HL-60 (cell line): ENCODE measurements at places on chromosomes 11 and 22.
A peak's percentile ranks its signal among the peaks of the same experiment; 100 is the strongest.

GRCh38 chr11:2951231-2952110, 22.3 kb upstream of the PHLDA2 start:
- no peak for DNase-seq

GRCh38 chr11:65571420-65571819, 918 bp upstream of the FAM89B start:
- no peak for DNase-seq

GRCh38 chr22:48492366-48493320, 1335.0 kb downstream of the BRD1 start:
- peak; percentile 57 for DNase-seq

- DNase-seq: no peak
These were observed 15.5 kb downstream of the MUC15 start for GRCh38 chr11:26556582-26556981.

DNA sequence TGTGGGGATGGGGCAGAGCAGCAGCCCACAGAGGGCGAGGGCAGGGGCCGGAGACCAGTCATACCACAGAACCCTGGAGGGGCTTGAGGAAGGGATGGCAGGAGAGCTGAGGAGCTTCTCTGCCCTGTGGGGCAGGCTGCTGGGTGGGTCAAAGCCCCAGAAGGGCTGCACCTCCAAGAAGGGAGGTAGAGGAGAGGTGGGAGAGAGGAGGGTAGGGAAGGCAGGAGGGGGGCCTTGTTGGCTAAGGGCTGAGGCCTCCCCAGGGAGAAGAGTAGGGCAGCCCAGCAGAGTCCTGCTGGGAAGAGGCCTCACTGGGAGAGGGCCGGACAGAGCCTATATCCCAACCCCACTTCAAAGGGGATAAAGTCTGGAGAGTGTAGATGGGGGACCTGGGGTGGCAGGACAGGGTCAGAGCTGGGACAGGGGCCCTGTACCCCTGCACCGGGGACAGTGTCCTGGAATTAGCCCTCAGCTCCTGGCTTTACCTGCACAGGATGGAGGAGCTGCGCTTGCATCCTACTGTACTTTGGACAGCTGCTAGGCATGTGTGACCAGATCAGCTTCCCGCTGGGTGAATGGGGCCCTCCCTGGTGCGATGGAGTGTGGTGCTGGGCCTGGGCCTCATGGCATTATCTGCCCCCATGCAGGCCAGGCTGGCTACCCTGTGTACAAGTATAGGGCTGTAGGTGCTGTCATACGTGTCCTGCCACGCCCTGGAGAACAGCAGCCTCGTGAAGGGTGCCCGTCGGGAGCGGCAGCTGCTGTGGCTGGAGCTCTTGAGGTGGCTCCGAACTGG, 7.3 kb downstream of the DGCR6L start:
- no peak for DNase-seq

- DNase-seq: no peak
These were observed 9.5 kb downstream of the DRICH1 start for GRCh38 chr22:23622634-23623033.

GRCh38 chr11:10432493-10432892, 22.6 kb upstream of the AMPD3 start:
- DNase-seq: no peak

DNA sequence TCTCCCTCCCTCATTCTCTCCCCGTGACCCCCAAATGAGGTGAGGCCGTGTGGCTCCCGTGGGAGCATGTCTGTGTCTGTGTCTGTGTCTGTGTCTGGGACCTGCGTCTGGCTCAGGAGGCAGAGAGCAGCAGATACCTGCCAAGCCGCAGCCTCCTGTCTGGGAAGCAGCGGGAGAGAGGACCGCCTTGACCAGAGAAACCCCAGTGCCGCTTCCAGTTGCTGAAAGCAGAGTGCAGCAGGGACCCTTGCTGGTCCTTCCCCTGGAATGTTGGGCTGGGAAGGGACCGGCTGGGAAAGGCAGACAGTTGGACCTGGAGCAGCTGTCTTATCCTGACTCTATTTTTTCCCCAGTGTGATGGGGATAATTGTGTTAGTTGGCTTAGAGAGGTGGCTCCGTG, 525 bp downstream of the CSDC2 start:
- DNase-seq: no peak

DNA sequence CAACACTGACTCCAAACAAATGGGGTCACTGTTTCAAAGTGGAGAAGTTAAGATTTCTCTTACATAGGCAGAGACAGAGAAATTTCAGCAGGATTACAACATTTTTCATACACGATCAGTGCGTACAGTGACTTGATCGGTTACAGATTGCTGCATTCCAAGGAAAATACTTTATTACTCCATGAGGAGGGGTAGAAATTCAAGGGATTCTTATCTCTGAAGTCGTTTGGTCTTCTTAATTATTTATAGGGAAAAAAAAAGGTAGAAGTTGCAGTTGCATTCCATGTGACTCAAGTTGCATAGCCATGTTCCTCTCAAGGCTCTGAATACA, 10.7 kb upstream of the SMIM38 start:
- no peak for DNase-seq
